T47D (cell line): ENCODE measurements at places on chromosomes 16 and 17.
A peak's percentile ranks its signal among the peaks of the same experiment; 100 is the strongest.

DNA sequence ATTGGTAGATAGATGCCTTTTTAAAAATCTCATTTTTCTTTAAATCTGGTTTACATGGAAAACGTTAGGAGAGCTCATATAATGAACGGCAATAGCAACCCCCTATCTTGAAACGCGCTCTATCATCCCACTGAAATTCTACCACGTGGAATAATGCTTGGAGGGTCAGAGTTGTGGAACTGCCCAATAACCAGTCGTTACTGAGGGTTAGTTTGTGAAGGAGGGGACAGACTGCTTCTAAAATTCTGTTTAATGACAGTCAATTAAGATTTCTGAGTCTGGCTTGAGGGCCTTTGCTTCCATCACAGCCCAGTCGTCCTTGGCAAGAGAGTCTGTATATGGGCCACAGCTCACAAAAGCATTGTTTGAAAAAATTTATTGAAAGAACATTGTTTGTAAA is 482 bp downstream of the IRF8 start:
- DNase-seq = no peak

DNA sequence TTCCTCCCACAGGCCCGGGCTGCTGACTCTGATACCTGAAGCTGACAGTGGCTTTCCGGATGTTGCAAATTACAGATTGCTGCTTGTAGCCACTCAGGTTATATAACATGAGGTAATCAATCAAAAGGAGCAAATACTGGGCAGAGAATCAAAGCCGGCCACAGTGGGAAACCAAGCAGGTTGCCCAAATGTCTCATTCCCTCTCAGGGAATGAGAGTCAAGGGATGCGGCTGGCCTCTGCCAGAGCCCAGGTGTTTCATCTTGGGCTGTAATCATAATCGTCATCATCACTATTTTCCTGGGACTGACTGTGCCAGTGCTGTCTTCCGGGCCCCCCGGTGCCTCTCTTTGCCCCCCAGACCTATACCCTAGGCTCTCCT is 292.4 kb upstream of the FOXF1 start:
- DNase-seq = no peak

- DNase-seq = no peak
Measured at GRCh38 chr16:86376837-86377236, 133.5 kb upstream of the FOXF1 start.

DNA sequence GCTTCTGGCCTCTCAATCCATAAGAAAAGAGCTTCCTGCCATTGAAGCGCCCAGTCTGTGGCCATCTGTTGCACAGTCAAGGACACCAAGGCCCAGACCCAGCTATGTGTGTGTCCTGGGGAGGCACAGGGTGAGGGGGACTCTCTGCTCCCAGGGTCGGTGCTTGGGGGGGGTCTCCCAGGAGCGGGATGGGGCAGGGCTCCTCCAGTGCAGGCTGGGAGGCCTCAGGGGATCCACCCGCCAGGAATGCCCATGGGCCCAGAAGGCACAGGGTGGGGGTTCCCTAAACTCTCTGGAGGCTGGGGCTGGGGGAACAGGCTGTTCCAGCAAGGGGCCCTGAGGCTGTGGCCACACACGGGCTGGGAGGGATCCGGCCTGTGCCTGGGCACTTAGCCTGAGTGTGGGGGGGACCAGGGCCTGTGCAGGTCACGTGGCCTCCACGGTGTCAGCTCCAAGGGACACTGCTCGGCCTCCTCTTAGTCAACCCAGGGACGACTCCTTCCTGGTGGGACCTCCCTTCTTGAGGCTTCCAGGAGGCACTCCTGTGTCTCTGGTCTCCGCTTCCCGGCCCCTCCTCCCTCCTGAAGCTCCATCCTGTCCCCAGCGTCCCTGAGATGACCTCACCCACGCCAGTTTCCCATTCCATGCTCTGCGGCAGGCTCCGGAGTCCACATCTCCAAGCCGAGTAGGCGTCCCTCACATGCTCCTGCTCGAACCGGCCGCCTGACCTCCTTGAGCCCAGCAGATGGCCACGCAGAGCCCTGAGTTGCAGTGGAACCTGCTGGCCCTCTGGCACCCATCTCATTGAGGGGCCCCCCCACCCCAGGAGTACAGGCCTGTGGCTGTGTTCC is 23.1 kb upstream of the BAHCC1 start:
- peak; percentile 64 for DNase-seq

GRCh38 chr16:13171313-13171712 is 269.9 kb downstream of the SHISA9 start:
- DNase-seq = no peak

- DNase-seq = no peak
Measured at GRCh38 chr17:68169840-68170239, 78.0 kb upstream of the AMZ2 start.

DNA sequence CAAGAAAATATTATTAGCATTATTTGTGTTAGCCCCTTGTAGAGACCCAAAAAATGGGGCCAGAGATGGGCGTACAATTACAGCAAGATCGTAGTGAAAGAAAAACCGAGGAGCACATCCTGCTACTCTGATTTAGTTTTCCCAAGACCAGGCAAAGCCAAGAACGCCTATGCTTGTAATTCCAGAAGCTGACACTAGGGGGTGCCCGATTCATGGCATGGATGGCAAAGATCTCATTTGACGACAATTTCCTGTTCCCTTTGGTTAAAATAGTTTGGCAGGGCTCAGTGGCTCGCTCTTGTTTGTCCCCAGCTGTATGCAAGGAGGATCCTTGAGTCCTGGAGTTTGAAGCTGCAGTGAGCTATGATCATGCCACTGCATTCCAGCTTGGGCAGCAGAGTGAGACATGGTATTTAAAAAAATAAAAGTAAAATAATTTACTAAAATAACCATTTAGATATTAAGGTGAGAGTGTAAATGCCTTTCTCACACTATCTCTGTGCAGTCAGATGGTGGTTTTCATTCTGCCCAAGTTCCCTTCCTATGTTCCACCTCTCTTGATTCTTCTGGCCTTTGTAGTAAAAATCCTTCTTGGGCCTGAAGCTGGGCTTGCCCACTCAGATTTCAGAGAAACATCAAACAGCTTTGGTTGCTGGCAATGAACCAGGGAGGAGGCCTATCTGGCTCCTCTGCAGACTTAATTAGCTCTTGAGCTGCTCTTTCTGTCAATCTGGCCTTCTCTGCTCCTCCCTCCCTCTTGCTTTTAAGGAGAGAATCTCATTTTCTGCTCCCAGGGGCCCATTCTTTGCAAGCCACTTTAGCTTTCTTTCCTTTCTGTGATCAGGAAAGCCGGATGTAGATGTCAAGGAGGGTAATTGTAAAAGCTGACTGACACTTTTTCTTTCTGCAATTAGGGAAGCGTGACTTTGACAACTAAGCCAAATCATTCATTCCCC is 31.2 kb downstream of the TMEM238L start:
- DNase-seq = no peak
